ENCODE measurements at places on chromosomes 1 and 21. TPM values are rescaled to one million over a fixed set of nuclear protein-coding genes. Genes with fewer than 3 reads are reported as not detected.

DNA sequence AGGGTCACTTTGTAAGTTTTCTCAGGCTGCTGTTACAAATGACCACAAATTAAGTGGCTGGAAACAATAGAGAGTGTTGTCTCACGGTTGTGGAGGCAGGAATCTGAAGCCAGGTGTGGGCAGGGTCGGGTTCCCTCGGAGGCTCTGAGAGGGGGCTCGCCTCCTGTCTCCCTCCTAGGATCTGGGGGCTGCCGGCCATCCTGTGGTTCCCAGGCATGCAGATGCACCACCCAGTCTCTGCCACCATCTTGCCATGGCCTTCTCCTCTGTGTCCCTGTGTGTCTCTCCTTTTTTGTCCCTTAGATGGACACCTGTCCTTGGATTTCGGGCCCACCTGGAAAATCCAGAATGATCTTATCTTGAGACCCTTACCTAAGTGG is 4.8 kb downstream of the TP73 start:
- no peak overlapping the region for H3K4me3 ChIP-seq
- no peak for DNase-seq
- peaks cover 68% of the 10 kb centered on the region for H3K27me3 ChIP-seq
- H3K4me1 ChIP-seq = no peaks in the 10 kb centered on the region

GRCh38 chr21:34635307-34635706 is 20.4 kb upstream of the RCAN1 start:
- H3K4me3 ChIP-seq = no peak overlapping the region
- H3K27ac ChIP-seq = no peak overlapping the region
- H3K27me3 ChIP-seq = peaks cover 11% of the 10 kb centered on the region
- no peaks in the 10 kb centered on the region for H3K4me1 ChIP-seq
- DNase-seq = peak; percentile 77

DNA sequence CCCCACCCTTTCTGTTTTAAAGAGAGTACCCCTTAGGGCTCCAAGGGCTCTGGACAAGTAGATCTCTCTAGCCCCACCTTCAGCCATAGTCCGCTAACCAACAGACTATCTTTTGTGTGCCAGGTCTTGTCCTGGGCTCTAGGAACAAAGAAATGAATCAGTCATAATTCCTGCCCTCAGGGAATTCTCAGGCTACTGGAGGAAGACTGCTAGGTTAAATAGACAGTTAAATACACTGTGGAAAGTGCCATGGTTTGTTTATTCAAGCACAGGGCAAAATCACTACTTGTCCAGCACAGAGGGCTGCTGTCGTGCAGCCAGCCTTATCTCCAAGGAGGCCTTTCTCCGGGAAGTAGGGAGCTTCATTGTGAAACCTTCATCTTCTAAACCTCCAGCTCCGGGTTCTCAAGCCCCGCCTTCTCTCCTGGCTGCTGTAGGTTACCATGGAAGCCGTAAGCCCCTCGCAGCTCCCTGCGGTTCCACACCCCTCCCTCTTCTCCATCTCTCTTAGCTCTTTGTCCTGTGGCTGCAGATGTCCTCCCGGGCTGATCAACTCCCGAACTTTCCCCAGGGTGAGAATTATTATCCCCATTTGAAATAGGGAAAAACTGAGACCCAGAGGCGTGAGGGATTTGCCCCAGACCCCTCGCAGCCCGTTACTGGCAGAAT is 29.8 kb downstream of the SHISAL2A start:
- peak; percentile 90 for DNase-seq
- no peaks in the 10 kb centered on the region for H3K27me3 ChIP-seq

GRCh38 chr1:212630158-212630900 is 21.8 kb downstream of the ATF3 start:
- peaks cover 37% of the 10 kb centered on the region for H3K27me3 ChIP-seq
- no peaks in the 10 kb centered on the region for H3K36me3 ChIP-seq
- H3K4me1 ChIP-seq = peaks cover 10% of the 10 kb centered on the region
- H3K27ac ChIP-seq = no peak overlapping the region
- H3K4me3 ChIP-seq = no peak overlapping the region

Gene WNT9A
- total RNA-seq = 1.2 TPM

Gene CLCA4
- total RNA-seq = not detected

Gene FAM151A
- total RNA-seq = not detected

Gene VPS45
- total RNA-seq = 32.5 TPM
